HEK293T (cell line): ENCODE measurements at places on chromosomes 16 and 17.

GRCh38 chr16:68385371-68385770, 62.9 kb downstream of the SMPD3 start:
- no peak for DNase-seq

DNA sequence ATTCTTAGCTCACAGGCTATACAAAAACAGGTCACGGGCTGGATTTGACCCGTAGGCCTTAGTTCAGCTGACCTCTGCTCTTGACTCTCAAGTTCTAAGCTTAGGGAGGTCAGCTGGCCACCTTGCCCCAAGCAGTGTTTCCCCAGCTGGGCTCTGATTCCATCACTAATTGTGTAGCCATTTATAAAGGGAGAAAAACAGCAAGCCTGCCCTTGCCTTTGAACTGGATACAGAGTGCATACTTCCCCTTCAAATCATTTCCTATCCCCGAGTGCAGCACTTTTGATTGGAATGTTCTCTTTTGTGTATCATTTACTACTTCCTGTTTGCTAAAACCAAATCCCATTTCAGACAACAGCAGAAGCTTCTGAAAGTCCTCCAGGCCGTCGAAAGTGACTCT, 153.6 kb downstream of the KATNIP start:
- DNase-seq = no peak

DNA sequence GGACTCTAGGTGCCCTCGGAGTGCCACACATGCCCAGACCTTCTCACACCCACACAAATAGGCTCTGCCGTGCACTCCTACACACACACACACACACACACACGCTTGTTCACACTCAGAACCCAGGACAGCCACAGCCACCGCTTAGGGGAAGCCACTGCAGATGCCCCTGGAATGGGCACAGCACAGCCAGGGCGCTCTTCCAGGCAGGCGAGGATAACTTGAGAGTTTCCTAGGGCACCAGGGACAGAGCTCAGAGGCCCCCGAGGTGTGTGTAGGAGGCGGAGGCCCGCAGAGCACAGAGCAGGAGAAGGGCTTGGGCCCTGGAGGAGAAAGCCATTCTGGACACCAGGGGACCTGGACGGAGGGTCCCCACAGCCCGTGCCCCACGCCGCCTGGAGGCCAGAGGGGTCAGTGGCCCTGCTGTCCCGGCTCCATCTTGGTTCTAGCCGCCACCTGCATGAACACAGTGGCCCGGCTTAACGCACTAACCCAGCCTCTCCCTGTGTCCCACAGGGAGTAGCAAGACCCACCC, 21.0 kb downstream of the TRARG1 start:
- DNase-seq = no peak

DNA sequence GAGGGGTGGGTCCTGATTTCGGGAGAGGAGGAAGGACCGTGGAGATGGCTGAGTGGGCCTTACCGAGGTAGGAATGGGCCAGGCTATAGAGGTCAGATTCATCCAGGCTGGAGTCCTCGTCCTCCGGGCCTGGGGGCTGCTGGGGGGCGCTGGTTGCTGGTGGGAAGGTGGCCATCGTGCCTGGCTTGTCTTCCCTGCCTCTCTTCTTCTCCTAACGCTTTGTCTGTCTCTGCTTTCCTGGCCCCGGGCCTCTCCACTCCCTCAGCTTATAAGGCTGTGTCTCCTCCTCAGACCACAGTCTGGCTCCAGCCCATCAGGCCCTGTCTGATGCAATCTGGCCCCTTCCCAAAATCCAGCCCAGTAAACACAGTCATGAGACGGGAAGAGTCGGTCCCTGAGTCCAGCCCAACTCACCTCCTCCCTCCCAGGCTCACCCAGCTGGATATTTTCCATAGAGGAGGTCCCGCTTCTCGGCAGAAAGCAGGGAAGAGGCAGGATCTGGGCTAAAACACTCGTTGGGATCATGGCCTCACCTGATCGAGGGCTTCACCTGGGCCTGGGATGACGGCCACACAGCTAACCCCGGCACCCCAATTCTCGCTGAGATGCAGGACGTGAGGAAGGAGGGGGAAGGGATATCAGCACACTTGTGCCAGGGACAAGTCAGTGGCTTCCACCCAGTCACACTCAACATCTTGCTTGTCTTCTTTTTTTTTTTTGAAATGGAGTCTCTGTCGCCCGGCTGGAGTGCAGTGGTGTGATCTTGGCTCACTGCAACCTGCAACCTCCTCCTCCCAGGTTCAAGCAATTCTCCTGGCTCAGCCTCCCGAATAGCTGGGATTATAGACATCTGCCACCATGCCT, at the start of gene NUPR1:
Gene NUPR1 (minus strand): TSS at position 242 of the 864 bp plus-strand sequence. CDS start 67 bp downstream, at position 175.
- DNase-seq = peak; percentile 23

DNA sequence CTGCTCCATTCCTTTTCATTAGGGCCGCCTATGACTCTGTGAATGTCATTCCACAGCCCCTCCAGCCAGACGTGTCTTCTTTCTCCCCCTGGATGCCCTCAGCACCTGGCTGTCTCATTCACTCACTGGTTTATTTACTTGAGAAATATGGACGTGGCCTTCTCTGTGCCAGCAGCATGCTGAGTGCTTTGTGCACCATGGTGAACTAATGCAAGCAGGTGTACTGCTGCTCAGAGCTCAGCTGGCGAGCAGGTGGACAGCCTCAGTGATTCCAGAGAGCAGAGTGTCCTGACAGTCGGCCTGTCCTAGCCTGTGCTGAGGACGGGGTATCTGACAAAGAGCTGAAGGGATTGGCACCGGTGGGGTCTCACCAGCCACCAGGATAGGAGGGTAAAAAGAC, 96.7 kb downstream of the GNAO1 start:
- DNase-seq = no peak

- DNase-seq = no peak
Measured at GRCh38 chr17:73910206-73910605, 266.0 kb upstream of the SDK2 start.

- DNase-seq = no peak
Measured at GRCh38 chr16:89913408-89914387, 5.0 kb upstream of the MC1R start.

DNA sequence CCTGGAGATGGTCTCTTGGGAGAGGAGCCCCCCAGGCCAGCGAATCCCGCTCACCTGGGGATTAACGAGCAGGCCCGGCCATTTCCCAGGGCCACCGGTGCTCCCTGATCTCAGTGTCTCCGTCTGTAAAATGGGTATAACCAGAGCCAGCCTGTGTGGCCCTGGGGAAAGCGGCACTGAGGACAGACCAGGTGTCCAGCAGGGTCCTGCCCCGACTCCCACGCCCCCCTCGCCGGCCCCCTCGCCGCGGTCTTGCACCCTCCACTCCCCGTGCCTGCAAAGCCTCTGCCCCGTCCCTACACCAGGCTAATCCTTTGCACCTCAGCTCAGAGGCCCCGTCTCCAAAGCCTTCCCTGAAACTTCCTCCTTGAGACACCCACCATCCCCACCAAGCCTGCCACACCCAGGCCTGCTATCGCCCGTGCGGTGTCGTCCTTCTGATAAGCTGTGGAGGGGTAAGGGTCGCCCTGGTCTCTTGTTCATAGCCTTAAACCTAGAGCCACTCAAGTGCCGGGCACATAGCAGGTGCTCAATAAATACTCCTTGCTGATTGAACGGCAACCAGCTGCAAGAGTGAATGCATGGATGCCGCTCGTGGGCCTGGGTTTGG, 259.1 kb downstream of the C16orf95 start:
- no peak for DNase-seq

GRCh38 chr16:23629516-23629915, 11.6 kb downstream of the PALB2 start:
- DNase-seq = no peak

DNA sequence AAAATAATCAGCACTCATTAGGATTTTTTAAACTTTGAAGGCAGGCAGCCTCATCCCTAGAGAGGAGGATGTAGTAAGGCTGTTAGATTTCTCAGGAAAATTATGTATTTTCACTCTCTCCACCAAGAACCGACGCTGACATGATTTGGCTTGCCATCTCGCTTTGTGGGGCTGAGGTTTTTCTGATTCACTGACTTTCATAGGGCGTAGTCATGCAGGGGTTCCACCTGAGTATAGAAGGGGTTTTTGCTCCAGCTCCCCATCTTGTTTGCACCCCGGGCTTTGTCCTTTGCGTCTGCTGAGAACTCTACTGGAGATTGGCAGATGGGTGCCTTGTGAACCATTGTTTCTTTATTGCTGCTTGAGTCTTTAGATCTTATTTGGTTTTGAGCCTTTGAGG, 20.2 kb downstream of the TOM1L1 start:
- DNase-seq = no peak

- no peak for DNase-seq
Measured at GRCh38 chr17:50316016-50316587, 29.8 kb upstream of the XYLT2 start.

GRCh38 chr17:63928966-63929695, 3.0 kb downstream of the CD79B start:
- DNase-seq = no peak

DNA sequence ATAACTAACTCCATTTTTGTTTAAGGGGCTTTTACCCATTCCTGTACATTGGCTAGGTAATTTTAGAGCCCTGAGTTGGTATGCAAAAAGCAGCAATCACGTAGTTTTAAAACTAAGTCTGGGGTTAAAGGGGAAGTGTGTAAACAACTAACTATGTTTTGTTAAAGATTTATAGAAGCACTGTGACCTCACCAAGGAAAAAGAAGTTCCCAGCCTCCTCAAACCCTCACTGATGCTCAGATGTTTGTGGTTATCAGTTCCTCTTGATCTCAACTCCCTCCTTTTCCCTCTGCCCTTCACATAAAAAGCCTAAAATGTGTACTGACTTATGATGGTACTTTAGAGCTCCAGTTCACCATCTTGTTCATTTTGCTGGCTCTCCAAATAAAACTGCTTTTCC, 119.9 kb upstream of the IRX6 start:
- DNase-seq = no peak

DNA sequence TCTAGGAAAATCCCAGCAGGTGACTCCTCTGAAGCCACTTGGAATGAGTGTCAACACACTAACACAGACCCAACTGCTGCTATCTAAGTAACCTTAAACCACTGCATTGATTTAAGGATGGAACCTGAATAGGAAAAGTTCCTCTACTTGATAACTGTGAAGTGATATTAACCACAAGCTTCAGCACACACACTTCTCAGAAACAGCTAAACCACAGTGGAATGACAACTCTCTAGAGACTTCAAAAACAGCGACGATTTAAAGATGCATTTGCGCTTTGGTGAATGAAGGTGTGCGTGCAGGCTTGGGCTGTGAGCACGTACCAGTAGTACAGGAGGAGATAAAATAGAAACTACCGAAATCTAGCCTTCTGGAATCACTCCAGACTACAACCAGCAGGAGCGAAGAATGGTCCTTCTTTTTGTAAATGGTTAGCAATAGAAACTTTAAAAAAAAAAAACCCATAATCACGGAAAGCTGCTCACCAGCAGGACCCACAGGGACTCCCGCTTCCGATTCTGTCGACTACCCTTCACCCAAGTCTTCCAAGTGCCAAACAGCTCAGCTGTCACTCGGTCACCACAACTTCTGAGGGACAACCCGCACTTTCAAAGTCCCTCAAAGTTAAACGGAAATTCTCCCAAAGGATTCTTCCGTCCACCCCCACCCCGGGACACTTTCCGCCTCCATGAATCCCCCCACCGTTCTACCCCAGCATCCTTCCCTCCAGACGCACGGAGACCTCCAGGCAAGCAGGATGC, 137.7 kb upstream of the CORO6 start:
- no peak for DNase-seq

GRCh38 chr16:10126686-10127085, 55.5 kb downstream of the GRIN2A start:
- no peak for DNase-seq

GRCh38 chr16:54980821-54981220, 50.2 kb downstream of the IRX5 start:
- no peak for DNase-seq

GRCh38 chr17:4417129-4417667, 16.5 kb upstream of the SPNS3 start:
- DNase-seq = no peak

- no peak for DNase-seq
Measured at GRCh38 chr16:1174477-1175357, 21.8 kb downstream of the CACNA1H start.

GRCh38 chr17:11144358-11145233, 96.4 kb upstream of the SHISA6 start:
- DNase-seq = peak; percentile 35

- DNase-seq = peak; percentile 6
Measured at GRCh38 chr17:53032861-53033271, 789.9 kb upstream of the KIF2B start.

GRCh38 chr16:69194488-69194887, 7.5 kb downstream of the SNTB2 start:
- no peak for DNase-seq

DNA sequence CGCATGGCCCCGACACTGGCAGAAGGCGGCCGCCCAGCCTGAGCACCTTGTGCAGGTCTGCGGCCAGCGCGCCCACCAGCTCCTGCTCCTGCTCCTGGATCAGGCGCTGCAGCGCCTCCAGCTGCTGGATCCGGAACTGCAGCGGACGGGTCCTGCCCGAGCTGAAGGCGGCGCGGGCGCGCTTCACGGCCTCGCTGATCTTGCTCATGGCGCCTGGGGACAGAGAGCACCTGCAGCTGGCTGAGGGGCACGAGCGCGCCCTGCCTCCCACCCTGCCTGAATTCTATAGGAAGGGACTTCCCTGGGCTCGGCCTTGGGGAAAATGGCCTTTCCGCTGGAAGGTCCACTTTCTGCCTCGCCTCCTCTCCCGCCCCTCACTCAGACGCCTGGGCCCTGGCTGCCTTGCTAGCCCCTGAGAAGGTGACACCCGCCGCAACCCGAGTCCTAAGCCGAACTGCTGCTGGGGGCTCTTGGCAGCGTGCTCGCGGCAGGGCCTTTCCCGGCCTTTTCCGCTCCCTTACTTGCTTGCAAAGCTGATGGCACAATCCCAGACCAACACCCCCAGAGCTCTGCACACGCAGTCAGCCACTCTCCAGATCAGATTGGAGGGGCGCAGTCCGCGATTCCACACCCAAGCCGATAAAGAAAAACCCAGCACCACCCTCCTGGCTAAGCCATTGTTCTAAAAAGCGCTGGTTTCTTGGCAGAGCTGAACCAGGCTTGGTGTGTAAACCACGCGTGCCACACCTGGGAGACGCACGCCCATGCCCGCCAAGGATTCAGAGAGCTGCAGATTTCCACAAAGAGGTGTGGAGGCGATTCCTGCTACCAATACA, 3.0 kb downstream of the ALDH3A1 start:
- DNase-seq = peak; percentile 91

DNA sequence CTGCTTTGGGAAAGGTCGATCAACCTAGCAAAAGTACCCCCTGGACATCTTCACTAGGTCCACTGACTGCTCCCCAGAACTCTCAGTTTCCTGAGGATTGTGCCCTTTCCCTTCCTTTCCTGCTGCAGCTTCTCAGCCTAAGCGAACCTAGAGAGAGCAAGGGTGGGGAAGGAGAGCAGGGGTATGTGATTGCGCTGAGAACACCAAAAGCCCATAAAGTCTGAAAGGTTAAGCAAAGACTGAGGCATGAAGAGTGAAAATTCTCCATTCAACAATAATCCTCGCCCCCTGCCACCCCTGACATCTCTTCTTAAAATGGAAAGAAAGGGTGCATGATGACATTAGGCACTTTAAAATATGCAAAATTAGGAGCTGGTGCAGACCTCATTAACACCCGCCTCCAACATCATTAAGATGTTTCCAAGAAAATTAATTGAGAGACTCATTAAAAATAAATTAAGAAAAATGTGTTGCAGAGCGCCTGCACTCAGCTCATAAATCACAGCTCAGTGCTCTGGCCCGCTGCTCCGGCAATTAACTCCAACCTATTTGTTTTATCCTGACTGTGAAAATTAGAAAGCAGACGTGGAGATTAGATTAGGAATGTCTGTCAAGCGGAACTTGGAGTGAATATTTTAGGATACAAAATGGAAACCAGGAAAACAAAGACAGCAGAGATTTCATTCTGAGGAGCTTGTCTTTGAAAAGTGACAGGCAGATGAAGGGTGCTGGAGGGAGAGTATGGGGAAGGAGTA, 49.1 kb upstream of the PMFBP1 start:
- DNase-seq = no peak

- no peak for DNase-seq
Measured at GRCh38 chr17:927611-928461, 51.7 kb downstream of the NXN start.
